DND-41 (cell line): ENCODE measurements at places on chromosomes 4 and X.

DNA sequence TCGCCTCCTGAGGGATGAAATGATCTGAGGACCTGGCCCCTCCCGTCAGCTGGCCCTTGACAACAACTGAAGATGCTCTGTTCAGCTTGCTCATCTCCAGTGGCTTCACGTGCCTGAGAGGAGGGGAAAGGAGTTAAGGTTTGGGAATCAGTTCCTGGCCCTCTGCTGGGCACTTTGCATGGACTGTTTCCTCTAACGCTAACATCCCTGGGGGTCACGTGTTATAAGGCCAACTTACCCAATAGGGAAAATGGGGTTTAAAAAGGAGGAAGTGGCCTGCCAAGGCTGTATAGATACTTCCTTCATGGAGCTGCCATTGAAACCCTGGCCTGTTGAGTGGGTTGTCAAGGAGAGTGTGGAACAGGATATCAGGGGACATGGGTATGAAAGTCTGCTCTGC lies 65.6 kb downstream of the OR13H1 start:
- no peak for DNase-seq

- DNase-seq, result no peak
These were observed 86.2 kb downstream of the FHDC1 start for GRCh38 chr4:153022241-153022715.

GRCh38 chr4:3873408-3874027 lies 107.3 kb downstream of the ADRA2C start:
- no peak for DNase-seq

GRCh38 chr4:6325788-6326290 lies 56.2 kb downstream of the WFS1 start:
- no peak for DNase-seq

GRCh38 chrX:107725761-107726555 lies 49.6 kb downstream of the TSC22D3 start:
- DNase-seq, result no peak
